ENCODE measurements at places on chromosomes 2 and 18. TPM values are rescaled to one million over a fixed set of nuclear protein-coding genes. Genes with fewer than 3 reads are reported as not detected.

Gene WDR75
- polyA plus RNA-seq, result 50.7 TPM

Gene ZDBF2
- 12.9 TPM for polyA plus RNA-seq

Gene ACP1
- 166 TPM for polyA plus RNA-seq

Gene IL1RL2
- 1.4 TPM for polyA plus RNA-seq

Gene EFEMP1
- 101 TPM for polyA plus RNA-seq

Gene CDH20
- polyA plus RNA-seq, result 4.3 TPM

Gene SLC4A3
- polyA plus RNA-seq, result 9.7 TPM
